ENCODE measurements at places on chromosomes 16 and 17. TPM values are rescaled to one million over a fixed set of nuclear protein-coding genes. Genes with fewer than 3 reads are reported as not detected.

GRCh38 chr17:45234641-45235415 is 13.1 kb downstream of the FMNL1 start:
- no peak for DNase-seq

- DNase-seq, result no peak
These were observed 1226.0 kb downstream of the CDH8 start for GRCh38 chr16:60810250-60810649.

SEPTIN1 gene
- total RNA-seq, result 2.2 TPM

MYL11 gene
- not detected for total RNA-seq

DNA sequence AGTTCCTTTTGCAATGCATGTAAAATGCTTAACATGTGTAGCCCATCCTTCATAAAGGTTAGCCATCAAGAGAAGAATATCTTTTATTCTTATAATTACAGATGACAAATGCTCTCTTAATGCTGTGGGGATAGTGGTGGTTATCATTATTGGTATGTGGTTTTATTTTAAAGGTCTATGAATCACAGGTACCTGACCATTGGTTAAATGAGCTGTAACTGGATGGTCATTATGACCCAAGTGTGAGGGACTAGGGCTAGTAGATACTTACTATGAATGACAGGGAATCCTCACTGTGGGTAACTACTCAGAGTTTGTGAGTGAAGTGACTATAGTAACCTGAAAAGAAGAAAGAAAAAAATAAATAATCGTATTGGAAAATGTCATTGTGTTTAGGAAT is 78.8 kb downstream of the CDRT15 start:
- no peak for DNase-seq

EVI2B gene
- total RNA-seq, result 33.3 TPM

SLC4A1 gene
- total RNA-seq, result 1.2 TPM

KIF2B gene
- not detected for total RNA-seq

AIPL1 gene
- total RNA-seq, result not detected

DNA sequence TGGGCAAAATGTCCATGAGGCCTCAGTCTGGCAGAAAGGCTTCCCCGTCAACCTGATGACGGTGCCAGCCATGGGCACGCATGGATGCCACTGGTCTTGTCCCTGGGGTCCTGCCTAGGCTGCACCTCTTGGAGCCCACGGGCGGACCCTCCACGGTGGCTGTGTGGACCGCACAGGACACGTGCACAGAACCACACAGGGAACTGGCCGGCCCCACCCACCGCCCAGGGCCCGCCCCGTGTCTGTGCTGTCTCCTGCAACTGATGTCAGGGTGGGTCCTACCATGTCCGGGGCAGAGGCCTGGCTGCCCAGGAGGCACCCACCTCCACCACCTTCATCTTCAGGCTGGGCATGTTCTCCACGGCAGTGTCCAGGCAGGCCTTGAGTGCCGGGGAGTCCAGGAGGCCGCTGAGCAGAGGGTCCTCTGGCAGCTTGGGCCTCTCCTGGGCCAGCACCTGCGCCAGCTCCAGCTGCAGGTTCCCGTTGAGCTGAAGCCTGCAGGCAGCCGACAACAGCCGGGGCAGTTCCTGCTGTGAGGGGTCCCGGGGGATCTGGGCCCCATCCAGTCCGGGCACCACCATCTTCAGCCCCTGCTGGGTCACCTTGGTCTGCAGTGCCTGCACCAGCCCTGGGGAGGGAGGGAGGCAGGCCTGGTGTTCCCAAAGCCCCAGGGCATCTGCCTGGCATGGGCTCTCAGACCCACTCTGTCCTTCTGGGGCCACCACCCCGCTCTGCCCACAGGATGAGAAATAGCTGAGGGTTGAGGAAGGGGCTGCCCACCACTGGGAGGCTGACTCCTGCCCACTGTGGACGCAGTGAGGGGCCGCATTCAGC is 11.9 kb downstream of the FASN start:
- DNase-seq, result no peak

SPIRE2 gene
- 3.6 TPM for total RNA-seq

GRCh38 chr17:81349397-81350319 is 45.6 kb upstream of the BAHCC1 start:
- DNase-seq, result no peak

GRCh38 chr16:66848172-66848571 is 4.0 kb downstream of the CA7 start:
- DNase-seq, result no peak

CTRB1 gene
- 0.69 TPM for total RNA-seq

RUNDC3A gene
- not detected for total RNA-seq

DNA sequence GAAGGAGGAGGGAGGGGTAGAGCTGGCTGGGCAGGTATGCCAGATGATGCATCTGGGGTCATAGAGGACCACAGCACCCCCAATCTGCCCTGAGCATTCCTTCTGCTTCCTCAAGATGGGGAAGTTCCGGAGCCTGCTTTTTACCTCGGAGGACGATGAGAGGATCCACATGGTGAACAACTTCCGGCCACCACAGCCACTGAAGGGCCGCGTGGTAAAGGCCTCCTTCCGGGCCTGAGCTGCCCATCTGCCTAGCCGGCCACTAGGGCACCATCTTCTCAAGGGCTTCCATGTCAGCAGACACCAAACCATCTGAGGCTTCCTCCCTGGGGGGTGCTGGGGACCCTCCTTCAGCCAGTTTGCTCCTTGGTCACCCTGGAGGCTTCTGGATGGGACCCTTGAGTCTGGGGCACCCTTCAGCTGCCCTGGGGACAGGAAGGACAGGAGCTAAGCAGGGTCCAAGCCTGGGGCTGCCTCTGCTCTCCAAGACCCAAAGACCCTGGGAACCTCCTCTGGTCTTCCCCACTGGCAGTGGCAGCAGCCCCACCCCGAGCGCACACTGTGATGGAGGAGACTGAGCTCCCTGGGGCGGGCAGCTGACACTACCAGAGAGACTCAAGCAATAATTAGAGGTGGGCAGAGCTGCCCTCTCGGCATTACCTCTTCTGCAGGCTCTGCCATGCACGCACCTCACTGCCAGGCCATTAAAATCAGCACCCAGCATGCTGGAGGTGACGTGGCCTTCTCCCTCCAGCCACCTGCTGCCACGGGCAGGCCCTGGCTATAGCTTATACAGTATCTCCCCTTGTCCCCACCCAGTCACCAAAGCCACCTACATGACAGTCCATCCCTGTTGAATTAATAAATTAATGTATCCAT is 9.3 kb downstream of the CA7 start:
- no peak for DNase-seq

LPCAT2 gene
- total RNA-seq, result 9.6 TPM

DNA sequence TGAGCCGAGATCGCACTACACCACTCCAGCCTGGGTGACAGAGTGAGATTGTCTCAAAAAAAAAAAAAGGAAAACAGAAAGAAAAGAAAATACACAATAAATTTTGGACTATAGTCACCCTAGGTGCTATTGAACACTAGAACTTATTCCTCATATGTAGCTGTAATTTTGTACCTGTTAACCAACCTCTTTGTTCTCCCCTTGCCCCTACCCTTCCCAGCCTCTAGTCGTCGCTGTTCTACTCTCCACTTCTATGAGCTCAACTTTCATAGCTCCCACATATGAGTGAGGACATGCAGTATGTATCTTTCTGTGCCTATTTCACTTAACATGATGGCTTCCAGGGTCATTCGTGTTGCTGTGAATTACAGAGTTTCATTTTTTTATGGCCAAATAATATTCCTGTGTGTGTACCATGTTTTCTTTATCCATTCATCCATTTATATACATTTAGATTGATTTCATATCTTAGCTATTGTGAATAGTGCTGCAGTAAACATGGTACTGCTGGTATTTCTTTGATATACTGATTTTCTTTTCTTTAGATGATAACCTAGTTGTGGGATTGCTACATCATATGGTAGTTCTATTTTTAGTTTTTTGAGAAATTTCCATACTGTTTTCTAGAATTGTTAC is 28.3 kb downstream of the VPS35L start:
- no peak for DNase-seq

GRCh38 chr17:35433075-35433894 is 985 bp upstream of the SLFN12 start:
- DNase-seq, result peak; percentile 62

DNA sequence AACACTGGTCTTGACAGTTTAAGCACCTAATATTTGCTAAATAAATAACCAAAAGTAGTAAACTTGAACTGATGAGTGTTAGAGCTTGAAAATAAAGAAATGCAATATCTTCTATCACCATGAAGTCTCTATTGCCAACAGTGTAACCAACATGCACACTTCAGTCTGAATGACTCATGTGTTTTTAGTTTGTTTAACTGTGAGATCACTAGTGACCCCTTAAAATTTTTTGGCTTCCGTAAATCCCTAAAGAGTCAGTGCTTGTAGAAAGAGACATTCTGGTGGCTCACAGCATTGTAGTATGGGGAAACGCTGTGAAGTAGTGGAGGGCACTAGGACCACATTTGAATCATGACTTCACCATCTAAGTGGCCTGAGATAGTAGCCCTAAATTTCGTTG is 341.1 kb downstream of the PMP22 start:
- no peak for DNase-seq

DNA sequence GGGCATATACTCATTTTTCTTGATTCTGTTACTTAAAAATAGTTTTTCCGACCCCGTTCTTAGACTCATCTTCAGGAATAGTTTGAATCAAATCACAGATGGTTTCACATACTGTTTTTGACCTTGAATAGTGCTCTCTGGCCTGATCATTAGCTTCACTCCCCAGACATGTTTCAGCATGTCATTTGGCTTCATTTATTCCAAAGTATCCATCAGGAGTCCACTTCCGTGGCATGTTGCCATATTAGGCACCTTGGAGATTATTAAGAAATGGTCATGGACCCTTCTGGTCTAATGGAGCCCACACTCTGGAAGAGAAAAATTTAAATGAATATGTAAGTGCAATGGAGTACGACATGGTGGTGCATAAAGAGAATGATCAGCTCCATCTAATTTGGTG is 222.3 kb downstream of the FTO start:
- no peak for DNase-seq

GRCh38 chr16:20175358-20175757 is 101.7 kb upstream of the GPR139 start:
- DNase-seq, result no peak

- DNase-seq, result no peak
These were observed 5.5 kb upstream of the MNT start for GRCh38 chr17:2406271-2406902.

Measured in omental fat pad (tissue), 4 donors.